ENCODE measurements at places on chromosomes 12 and 14. TPM values are rescaled to one million over a fixed set of nuclear protein-coding genes. Genes with fewer than 3 reads are reported as not detected.

GRCh38 chr14:64945431-64946178, 3.1 kb upstream of the GPX2 start:
- H3K27me3 ChIP-seq: no peaks in the 10 kb centered on the region
- H3K36me3 ChIP-seq: peaks cover 33% of the 10 kb centered on the region
- H3K27ac ChIP-seq: no peak overlapping the region

GRCh38 chr12:91990525-91990924, 155.1 kb downstream of the BTG1 start:
- H3K4me1 ChIP-seq: peaks cover 11% of the 10 kb centered on the region
- H3K27me3 ChIP-seq: no peaks in the 10 kb centered on the region
- no peak for DNase-seq
- H3K27ac ChIP-seq: no peak overlapping the region
- H3K36me3 ChIP-seq: no peaks in the 10 kb centered on the region

DNA sequence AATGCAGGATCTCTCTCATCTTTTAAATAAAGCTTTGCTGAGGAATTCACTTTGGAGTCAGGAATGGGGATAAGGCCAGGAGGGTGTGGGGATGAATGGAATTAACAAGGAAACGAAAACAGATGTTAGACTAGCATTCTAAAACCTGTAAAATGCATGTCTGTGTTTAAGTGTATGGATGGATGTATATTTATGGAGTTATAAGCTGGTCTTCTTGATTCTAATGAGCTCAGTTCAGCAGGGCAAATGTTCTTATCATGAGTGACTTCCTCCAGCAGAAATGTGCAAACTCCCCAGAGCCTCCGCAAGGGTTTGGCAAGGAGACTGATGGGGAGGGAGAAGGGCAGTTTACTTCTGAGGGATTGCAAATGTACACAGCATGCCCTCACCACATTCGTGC, 149.1 kb downstream of the NTF3 start:
- DNase-seq: no peak
- H3K27me3 ChIP-seq: no peaks in the 10 kb centered on the region
- no peak overlapping the region for H3K27ac ChIP-seq
- no peaks in the 10 kb centered on the region for H3K4me1 ChIP-seq
- H3K4me3 ChIP-seq: no peak overlapping the region
- H3K36me3 ChIP-seq: no peaks in the 10 kb centered on the region

GRCh38 chr12:46453428-46453827, 80.9 kb upstream of the SLC38A2 start:
- no peaks in the 10 kb centered on the region for H3K36me3 ChIP-seq
- H3K4me1 ChIP-seq: peaks cover 65% of the 10 kb centered on the region
- peak overlapping the region; percentile 90 for H3K27ac ChIP-seq
- H3K4me3 ChIP-seq: no peak overlapping the region

DNA sequence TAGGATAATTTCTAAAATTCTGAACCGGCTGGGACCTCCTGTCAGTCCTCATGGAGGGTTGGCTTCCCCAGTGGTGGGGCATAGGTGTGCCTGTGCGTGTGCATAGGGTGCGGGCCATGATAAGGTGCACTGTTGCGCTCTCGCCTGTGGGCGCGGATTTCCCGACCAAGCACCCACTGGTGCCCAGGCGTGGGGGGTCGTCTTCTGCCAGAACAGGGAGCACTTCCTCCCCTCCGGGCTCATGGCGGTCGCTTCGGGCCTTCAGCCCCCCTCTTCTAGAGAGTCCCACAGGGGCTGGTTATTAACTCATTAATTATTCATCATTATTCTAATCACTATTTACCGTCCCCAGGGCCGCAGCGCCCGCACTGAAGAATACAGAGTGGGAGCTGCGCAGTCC, 2.8 kb downstream of the C1QL4 start:
- H3K4me1 ChIP-seq: peaks cover 1% of the 10 kb centered on the region
- no peak overlapping the region for H3K4me3 ChIP-seq
- peaks cover 15% of the 10 kb centered on the region for H3K27me3 ChIP-seq
- no peaks in the 10 kb centered on the region for H3K36me3 ChIP-seq

GRCh38 chr12:103336940-103337339, 158.8 kb downstream of the C12orf42 start:
- DNase-seq: no peak
- no peaks in the 10 kb centered on the region for H3K4me1 ChIP-seq
- no peaks in the 10 kb centered on the region for H3K27me3 ChIP-seq
- H3K36me3 ChIP-seq: no peaks in the 10 kb centered on the region

- H3K27me3 ChIP-seq: no peaks in the 10 kb centered on the region
- H3K36me3 ChIP-seq: no peaks in the 10 kb centered on the region
- peak; percentile 60 for DNase-seq
- peaks cover 34% of the 10 kb centered on the region for H3K4me1 ChIP-seq
- peak overlapping the region; percentile 24 for H3K27ac ChIP-seq
Observed at GRCh38 chr12:124720004-124720680, 143.5 kb downstream of the SCARB1 start.

DNA sequence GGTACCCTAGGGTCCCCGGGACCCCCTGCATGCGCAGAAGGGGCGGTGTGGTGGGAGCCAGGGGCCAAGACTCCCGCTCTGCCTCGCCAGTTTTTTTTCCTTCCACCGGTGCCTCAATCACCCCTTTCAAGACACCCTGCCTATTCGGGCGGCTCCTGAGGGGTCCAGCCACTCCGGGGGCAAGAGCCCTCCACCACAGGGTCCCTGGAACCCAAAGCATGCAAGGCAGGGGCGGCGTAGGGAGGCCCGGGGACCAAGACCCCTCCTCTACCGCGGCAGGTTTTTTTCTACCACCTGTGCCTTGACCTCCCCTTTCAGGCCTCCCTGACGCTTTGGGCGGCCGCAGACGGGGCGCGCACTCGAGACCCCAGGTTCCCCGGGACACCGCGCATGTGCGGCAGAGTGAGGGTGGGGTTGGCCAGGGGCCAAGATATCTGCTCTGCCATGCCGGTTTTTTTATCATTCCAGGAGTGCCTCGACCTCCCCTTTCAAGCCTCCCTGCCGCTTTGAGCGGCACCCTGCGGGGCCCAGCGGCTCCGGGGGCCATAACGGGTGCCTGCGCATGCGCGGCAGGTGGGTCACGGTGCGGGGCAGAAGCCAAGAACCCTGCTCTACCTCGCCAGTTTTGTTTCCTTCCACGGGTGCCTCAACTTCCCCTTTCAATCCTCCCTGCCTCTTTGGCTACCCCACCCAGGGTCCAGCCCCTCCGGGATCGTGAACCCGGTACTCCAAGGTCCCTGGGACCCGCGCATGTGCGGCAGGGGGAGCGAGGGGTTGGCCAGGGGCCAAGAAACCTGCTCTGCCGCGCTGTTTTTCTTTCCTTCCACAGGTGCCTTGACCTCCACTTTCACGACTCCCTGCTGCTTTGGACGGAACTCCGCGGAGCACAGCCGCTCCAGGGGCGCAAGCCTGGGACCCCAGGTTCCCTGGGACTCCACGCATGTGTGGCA, 328.1 kb downstream of the ALG10 start:
- no peak for DNase-seq
- H3K36me3 ChIP-seq: peaks cover 10% of the 10 kb centered on the region
- no peaks in the 10 kb centered on the region for H3K4me1 ChIP-seq
- H3K27me3 ChIP-seq: no peaks in the 10 kb centered on the region

GRCh38 chr12:31496257-31496656, 94.7 kb downstream of the DENND5B start:
- no peak overlapping the region for H3K4me3 ChIP-seq
- peak overlapping the region; percentile 31 for H3K27ac ChIP-seq
- H3K27me3 ChIP-seq: no peaks in the 10 kb centered on the region
- H3K4me1 ChIP-seq: peaks cover 29% of the 10 kb centered on the region
- H3K36me3 ChIP-seq: peaks cover 13% of the 10 kb centered on the region

DNA sequence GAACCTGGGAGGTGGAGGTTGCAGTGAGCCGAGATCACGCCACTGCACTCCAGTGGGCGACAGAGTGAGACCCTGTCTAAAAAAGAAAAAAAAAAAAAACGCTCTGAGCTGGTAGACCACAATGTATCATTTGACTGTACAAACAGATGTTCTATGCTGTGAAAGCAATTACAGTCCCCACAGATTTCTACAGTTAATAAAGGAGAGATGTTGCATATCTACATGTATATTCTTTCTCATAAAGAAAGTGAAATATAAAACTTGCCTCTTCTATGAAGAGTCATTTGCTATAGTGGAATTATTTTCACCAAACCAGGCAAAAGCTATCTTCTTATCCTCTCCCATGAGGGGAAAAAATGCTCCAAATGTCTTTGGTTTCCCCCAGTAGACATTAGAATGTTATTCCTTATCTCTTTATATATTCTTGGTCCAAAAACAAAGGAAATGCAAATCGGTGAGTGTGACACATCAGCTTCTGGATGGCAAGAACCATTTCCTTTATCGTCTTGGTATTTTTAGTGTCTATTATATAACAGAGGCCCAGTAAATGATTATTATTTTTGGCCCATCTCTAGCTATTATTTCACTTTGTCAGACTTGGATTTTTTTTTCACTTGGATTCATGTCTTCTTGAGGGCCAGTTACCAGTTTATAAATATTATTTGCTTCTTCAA, 230.4 kb downstream of the SSPN start:
- no peak overlapping the region for H3K4me3 ChIP-seq
- DNase-seq: no peak
- no peaks in the 10 kb centered on the region for H3K4me1 ChIP-seq
- H3K27ac ChIP-seq: no peak overlapping the region

DNA sequence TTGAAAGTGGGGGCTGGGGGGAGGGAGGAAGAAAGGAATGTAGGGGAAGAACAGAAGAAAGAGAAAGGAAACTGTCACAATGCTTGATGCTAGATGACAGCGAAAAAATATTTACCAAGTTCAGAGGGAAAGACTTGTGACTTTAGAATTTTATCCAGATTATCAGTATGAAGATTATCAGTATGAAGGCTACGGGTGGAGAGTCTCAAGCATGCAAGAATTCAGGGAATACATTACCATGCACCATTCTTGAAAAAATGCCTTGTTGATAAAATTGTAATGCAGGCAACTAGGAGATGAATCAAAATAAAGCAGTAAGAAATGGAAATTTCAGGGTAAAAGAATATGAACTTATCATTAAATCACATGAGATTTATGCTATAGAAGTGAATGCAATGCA, 376.8 kb downstream of the PCNX1 start:
- H3K27ac ChIP-seq: no peak overlapping the region
- no peak for DNase-seq
- no peaks in the 10 kb centered on the region for H3K27me3 ChIP-seq
- no peaks in the 10 kb centered on the region for H3K4me1 ChIP-seq
- no peak overlapping the region for H3K4me3 ChIP-seq
- no peaks in the 10 kb centered on the region for H3K36me3 ChIP-seq

DNA sequence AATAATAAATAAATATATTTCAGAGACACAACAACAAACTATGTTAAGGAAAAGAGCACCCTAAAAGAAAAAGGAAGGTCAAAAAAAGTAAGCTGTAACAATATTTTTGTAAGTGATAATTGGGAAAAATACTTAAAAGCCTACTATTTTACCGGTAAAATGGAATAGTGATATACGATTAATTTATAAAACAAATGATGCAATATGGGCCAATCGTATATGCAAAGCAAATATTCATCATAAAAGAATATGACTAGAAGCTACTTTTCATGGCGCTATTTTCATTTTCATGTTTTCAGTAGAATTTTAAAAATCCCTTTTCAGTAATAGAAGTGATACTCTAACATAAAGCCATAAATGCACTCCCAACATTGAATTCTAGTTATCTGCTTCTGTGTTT, 131.0 kb upstream of the AMIGO2 start:
- DNase-seq: no peak
- H3K27ac ChIP-seq: no peak overlapping the region
- H3K4me3 ChIP-seq: no peak overlapping the region
- no peaks in the 10 kb centered on the region for H3K27me3 ChIP-seq

DNA sequence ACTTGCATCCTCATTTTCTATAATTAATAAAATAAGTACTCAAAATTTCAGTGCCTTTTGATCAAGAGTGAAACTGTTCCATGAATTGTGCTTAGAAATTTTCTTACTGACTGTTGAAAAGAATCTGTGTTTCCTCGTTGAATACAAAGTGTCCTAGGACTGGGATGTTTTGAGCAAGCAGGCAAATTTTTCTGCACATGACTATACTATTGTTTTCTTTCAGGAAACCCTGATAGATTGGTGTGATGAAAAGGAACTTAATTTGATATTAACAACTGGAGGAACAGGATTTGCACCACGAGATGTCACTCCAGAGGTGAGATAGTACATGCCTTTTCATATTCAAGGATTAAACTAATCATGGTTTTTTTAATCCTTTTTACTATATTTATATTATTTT, 316.3 kb downstream of the GPHN start:
- DNase-seq: no peak
- H3K4me1 ChIP-seq: no peaks in the 10 kb centered on the region
- no peak overlapping the region for H3K4me3 ChIP-seq
- no peaks in the 10 kb centered on the region for H3K27me3 ChIP-seq
- H3K27ac ChIP-seq: no peak overlapping the region

GRCh38 chr12:66500091-66500490, 178.8 kb downstream of the GRIP1 start:
- no peaks in the 10 kb centered on the region for H3K27me3 ChIP-seq
- no peaks in the 10 kb centered on the region for H3K4me1 ChIP-seq
- DNase-seq: no peak
- no peak overlapping the region for H3K27ac ChIP-seq
- no peaks in the 10 kb centered on the region for H3K36me3 ChIP-seq

Gene CD163
- total RNA-seq: not detected

Gene SLC8B1
- 15.7 TPM for total RNA-seq

Gene ADGRD1
- 0.68 TPM for total RNA-seq

Gene HPD
- not detected for total RNA-seq

Gene PAX9
- 5.5 TPM for total RNA-seq

Gene NTS
- total RNA-seq: not detected

Gene TTC7B
- total RNA-seq: 52.8 TPM

All from MCF 10A (cell line).